ENCODE measurements at places on chromosomes 1 and 21. TPM values are rescaled to one million over a fixed set of nuclear protein-coding genes. Genes with fewer than 3 reads are reported as not detected.

The SLC22A15 gene
- 2.6 TPM for total RNA-seq

The LGR6 gene
- not detected for total RNA-seq

The ENO1 gene
- 2,577 TPM for total RNA-seq

The NR1I3 gene
- total RNA-seq: not detected

- no peak for DNase-seq
These were observed 3.3 kb upstream of the F3 start for GRCh38 chr1:94544706-94545490.

GRCh38 chr21:29084372-29084771 is 10.9 kb upstream of the CCT8 start:
- DNase-seq: no peak

DNA sequence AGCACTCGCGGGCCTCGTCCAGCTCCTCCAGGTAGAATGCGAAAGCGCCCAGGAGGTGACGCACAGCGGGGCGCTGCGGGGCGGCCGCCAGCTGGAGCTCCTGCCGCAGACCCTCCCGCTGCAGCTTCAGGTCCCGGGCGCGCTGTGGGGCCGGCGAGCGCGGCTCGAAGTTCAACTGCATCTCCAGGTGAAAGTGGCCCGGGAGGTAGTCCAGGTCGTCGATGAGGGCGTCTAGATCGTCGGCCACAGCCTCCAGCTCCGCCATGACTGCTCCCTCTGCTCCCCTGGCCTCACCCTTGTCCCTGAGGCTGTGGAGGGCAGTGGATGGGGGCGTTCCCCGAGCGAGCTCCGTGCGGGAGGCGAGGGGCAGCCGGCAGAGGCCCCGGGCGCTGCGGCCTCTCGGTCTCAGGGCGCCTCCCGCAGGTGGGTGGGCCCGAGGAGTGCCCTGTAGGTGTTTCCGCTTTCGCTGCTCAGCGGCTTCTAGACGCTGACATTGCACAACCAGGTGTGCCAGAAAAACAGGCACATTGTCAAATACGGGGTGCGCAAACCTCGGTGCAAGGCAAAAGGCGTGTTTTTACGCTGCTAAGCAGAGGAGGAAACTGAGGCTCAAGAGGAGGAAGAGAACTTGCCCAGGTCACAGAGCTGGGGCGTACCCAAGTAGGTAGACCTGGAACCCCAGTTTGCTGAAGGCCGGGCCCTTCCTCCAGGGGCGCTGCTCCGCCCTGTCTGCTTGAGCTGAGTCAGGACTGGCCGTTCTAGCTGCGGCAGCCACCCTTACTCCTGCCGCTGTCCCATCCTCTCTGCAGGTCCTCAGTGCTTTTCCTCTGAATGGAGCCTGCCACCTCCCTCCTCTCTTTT is at the start of gene TTC22:
TSS of gene TTC22 (minus strand) at position 425 of the 861 bp plus-strand sequence. CDS start at position 265, 160 bp downstream.
- DNase-seq: no peak
